ENCODE measurements at places on chromosomes 6 and 20. TPM values are rescaled to one million over a fixed set of nuclear protein-coding genes. Genes with fewer than 3 reads are reported as not detected.

IER3 gene
- total RNA-seq, result 216 TPM

MOG gene
- total RNA-seq, result not detected

DDX27 gene
- 38.3 TPM for total RNA-seq

CRYBG1 gene
- 1.4 TPM for total RNA-seq

TPX2 gene
- 41.6 TPM for total RNA-seq

NMBR gene
- not detected for total RNA-seq

MMP24 gene
- 13.7 TPM for total RNA-seq

TMEM217 gene
- 7.3 TPM for total RNA-seq

SLC44A4 gene
- 0.29 TPM for total RNA-seq

IL17F gene
- total RNA-seq, result not detected

GINS1 gene
- 5.0 TPM for total RNA-seq

OPN5 gene
- total RNA-seq, result not detected

TFAP2D gene
- total RNA-seq, result not detected

TRIM15 gene
- total RNA-seq, result not detected

CLVS2 gene
- total RNA-seq, result not detected

CD93 gene
- total RNA-seq, result 0.02 TPM

PDE10A gene
- 7.4 TPM for total RNA-seq

MYLK4 gene
- 0.23 TPM for total RNA-seq

OTOR gene
- not detected for total RNA-seq

TAGAP gene
- total RNA-seq, result 0.10 TPM

SLC22A2 gene
- not detected for total RNA-seq

ANGPT4 gene
- 0.12 TPM for total RNA-seq

ZSCAN23 gene
- 4.8 TPM for total RNA-seq

TCP11 gene
- not detected for total RNA-seq

TRAPPC3L gene
- not detected for total RNA-seq

MYCT1 gene
- total RNA-seq, result 0.61 TPM

TMEM151B gene
- 0.09 TPM for total RNA-seq

SALL4 gene
- total RNA-seq, result 15.0 TPM

KHDC1L gene
- total RNA-seq, result not detected

MYBL2 gene
- total RNA-seq, result 6.2 TPM

All from astrocyte (in vitro differentiated cells and primary cell).